ENCODE measurements at places on chromosomes 2 and 18.
A peak's percentile ranks its signal among the peaks of the same experiment; 100 is the strongest.

- no peak for DNase-seq
These were observed 16.7 kb upstream of the NEDD4L start for GRCh38 chr18:58027341-58027740.

DNA sequence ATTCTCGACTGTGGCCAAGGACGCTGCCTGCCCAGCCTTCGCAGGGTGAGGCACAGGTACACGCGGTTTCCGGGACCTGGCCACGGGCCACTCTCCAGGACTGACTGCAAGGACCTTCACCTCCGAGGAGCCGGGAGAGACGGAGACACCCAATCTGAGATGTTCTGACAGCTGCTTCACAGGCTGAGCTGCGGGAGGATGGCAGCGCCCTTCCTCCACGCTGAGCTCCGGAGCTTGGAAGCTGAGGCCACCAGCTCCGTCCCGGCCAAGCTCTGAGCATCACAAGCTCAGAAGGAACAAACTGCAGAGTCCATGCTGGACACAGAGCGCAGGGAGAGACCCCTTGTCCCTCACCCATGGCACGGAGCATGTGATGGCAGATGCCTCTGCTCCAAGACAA is 71.1 kb upstream of the CTDP1 start:
- no peak for DNase-seq

GRCh38 chr2:30565851-30566358 is 118.9 kb downstream of the LCLAT1 start:
- DNase-seq, result no peak

GRCh38 chr2:226766352-226767055 is 33.1 kb downstream of the IRS1 start:
- no peak for DNase-seq

- peak; percentile 3 for DNase-seq
These were observed 759.4 kb downstream of the ADCYAP1 start for GRCh38 chr18:1663879-1664705.

- no peak for DNase-seq
These were observed 20.7 kb downstream of the RBM44 start for GRCh38 chr2:237819231-237819630.

DNA sequence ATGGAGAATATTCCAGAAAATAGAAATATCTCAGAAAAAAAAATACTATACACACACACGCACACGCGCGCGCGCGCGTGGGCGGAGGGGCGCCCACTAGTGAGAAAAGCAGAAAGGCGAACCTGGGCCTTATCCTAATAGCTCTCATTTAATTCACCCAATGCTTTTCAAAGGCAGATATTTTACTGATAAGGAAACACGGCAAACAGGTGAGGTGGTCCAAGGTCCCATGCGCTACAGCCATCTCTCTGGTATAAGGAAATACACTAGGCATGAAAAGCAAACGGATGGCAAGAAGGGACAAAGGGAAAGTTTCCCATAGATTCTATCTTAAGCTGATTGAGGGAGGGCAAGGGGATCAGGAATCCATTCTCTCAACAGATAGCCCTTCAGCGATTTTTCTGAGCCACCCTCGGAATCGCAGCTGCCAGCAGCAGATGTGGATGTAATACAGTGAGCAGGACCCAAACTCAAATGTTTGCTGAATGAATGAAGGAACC is 136.7 kb downstream of the TMEM247 start:
- DNase-seq, result peak; percentile 10

GRCh38 chr2:219084791-219085190 is 24.1 kb upstream of the IHH start:
- DNase-seq, result no peak

- no peak for DNase-seq
These were observed 336.4 kb upstream of the CDH20 start for GRCh38 chr18:60996822-60997221.

- no peak for DNase-seq
These were observed 25.6 kb downstream of the ZNF407 start for GRCh38 chr18:74623047-74623816.

- no peak for DNase-seq
These were observed 10.5 kb downstream of the CAPN10 start for GRCh38 chr2:240597054-240597418.

GRCh38 chr2:176121190-176122051 is 1.1 kb upstream of the HOXD9 start:
- no peak for DNase-seq

DNA sequence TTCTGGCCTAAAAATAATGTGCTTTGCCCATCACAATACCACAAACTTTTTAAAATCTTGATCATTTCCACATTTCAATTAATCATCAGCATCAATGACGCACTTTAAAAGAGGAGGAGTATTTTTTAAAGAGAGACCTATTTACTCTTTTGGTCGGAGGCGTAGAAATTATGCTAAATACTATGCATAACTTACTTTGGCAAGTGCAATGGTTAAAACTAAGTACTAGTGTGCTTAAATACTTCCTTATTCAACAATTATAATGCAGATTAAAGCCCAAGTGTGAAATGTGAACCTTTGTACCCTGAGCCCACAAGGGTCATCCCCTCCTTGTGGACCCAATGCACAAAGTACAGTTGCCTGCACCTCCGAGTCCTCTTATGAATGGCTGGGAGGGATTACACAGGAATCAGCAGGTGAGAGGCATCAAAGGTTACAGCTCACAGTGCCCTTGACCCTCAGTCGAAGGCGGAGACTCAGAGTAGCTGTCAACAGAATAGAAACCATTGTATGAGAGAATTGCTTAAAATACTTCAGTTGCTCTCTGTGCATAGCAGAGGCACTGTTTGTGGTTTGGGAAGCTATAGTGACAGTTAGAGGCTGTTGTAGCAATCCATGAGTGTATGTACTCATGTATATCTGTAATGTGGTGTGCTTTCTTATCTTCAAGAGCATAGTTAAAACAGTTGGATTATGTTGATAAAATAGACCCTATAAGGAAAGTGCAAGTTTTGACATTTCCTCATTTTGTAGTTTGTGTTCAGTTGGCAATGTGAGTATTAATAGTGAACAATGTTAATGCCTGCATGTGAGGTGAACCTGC is 151.7 kb upstream of the ITGA4 start:
- peak; percentile 21 for DNase-seq

DNA sequence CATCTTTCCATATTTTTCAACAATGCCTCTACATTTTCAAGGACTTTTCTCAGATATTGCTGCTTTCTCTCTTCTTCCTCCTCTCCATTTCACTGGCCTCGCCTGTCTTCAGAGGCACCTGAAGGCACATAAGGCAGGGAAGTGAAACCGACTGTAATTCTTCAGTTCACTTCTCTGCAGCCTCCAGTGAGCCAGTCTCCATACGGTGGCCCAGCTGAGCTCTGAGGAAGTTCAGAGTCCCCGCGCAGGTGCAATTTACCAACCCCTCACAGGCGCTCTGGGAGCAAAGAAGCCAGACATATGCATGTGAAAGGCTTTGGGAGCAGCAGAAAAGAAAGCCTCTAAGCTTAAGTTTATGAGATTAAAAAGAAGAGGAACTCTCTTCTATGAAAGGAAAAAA is 12.4 kb downstream of the KLHL14 start:
- peak; percentile 55 for DNase-seq

- no peak for DNase-seq
These were observed 261.0 kb downstream of the TPGS2 start for GRCh38 chr18:36567800-36568199.

GRCh38 chr18:61530681-61531080 is 197.5 kb downstream of the CDH20 start:
- no peak for DNase-seq

DNA sequence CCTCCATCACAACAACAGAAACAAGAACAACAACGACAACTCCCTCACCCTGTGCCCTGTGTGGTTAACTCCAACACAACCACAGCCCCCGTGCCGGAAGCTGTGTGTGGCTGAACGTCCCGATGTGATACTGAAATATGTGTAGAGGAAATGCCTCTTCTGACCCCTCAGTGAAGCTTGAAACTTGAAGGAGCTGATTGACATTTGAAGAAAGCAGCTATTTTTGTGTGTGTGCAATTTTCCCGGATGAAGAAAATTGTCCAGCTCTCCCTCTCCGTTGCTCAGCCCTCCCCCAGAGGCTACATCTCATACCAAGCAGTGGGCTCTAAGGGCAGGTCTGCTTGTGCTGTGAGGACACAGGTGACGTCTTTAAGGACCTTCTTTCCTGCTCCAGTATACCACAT is 173.8 kb downstream of the ICOS start:
- no peak for DNase-seq

DNA sequence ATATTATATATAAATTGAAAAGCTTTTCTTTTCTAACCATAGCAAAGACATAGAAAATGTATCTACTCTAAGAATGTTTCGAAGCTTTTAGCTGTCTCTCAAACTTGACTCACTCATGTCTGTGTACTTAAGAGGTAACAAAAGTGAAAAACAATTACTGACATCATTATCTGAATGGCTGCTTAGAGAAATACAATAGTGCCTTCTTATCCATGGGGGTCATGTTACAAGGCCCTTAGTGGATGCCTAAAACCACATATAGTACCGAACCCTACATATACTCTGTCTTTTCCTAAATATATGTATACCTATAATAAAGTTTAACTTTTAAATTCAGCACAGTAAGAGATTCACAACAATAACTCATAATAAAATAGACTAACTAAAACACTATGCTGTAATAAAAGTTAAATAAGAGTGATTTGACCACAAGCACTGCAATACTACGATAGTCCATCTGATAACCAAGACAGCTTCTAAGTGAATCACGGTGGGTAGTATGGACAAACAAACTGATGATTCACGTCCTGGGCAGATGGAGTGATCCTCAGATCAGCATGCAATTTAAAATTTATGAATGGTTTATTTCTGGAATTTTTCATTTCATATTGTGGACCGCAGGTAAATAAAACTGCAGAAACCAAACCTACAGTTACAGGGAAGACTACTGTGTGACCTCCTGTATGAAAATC is 246.2 kb downstream of the XIRP2 start:
- no peak for DNase-seq

DNA sequence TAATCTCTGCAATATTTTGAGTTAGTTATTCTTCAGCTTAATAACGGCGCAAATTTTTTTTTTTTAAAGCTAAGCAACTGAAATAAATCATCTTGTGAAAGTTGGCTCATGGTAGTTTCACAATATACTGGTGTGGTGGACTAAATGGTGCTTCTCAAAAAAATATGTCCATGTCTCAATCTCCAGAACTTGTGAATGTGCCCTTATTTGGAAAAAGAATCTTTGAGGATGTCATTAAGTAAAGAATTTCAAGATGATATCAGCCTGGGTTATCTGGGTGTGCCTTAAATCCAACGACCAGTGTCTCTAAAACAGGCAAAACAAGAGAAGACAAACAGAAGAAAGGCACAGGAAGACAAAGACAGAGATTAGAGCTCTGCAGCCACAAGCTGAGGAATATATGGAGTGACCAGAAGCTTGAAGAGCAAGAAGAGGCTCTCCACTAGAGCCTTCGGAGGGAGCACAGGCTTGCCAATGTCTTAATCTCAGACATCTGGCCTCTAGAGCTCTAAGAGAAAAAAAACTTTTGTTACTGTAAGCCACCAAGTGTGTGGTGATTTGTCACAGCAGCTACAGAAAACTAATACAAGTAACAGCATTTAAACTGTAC is 71.4 kb downstream of the HNMT start:
- no peak for DNase-seq

DNA sequence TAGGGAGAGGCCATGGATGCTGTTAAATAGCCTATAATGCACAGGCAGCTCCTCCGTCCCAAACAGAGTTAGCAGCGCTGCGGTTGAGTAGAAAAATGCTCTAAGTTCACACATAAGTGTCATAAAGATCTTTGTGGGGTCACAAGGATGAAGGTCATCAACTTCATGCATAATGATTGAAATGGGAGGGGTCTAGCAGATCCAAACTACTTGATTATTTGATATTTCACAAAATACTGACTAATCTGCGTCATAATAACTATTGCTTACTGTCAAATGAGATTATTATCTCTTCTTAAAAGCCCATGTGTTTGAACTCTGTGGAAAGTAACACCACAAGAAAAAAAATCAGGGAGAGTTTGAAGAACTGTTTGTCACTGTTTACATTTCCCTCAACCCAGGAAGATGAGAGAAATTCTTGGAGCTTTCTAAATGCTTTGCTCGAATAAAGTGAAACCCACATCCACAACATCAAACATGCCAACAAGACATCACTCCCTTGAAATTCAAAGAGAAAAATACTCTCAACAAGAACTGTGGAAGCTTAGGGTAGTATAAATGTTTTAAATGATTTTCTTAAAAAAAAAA is 50.5 kb upstream of the CREB1 start:
- DNase-seq, result no peak

- DNase-seq, result no peak
These were observed 15.5 kb downstream of the CCNT2 start for GRCh38 chr2:134934150-134934549.

- no peak for DNase-seq
These were observed 52.5 kb downstream of the KCNE4 start for GRCh38 chr2:223104336-223105132.

DNA sequence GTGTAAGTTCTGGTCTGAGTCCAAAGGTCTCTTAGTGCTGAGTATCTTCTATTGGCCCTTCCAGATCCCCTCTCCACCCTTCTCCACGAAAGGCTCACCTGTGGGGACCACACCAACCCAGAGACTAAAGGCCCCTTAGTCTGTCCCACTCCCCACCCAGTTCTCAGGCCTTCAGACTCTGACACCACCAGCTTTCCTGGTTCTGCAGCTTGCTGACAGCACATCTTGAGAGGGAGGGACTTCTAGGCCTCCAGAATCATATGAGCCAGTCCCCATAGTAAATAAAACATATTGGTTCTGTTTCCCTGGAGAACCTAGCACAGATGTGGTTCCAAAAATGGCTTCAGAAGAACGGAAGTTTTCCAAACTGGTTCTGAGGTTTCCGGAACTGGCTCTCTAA is 38.5 kb upstream of the KLF11 start:
- DNase-seq, result no peak

DNA sequence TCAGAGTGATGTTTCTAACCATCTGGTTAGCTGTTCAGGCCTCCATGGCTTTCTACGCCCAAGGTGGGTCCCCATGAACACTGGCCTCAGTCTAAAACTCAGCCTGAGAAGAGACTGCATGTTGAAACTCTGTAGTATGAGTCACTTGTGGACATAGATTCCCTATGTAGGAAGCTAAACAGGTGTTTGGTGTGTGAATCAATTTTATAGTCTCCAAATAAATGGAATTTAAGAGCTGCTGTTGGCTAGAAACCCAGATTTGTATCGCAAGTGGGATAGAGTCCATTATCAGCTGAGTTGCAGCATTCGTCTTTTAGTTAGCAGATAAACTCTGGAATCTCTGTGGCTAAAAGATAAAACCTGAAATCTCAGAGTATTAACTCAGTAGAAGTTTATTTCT is 131.4 kb downstream of the KCNS3 start:
- no peak for DNase-seq

DNA sequence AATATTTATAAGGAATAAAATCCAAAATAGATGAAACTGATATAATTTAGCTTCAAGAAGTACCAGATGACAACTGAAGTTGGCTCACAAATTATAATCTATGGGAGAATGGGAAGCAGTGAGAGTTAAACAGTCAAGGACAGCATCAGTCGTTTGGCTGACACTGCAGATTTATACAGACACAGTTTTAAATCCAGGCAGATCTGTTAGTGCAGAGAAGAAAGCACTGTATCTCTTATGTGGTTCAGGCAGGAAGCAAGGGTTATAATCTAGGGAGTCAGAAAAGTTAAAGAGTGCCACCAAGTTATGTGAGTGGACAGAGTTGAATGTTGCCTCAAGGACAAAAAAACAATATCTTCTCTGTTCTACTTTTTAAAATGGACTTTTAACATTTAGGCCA is 880.2 kb downstream of the TSN start:
- DNase-seq, result no peak

- no peak for DNase-seq
These were observed 711.4 kb upstream of the ACVR2A start for GRCh38 chr2:147133286-147133908.

GRCh38 chr18:62693659-62694058 is 21.7 kb upstream of the PHLPP1 start:
- no peak for DNase-seq

Data from GM13977 (cell line).